Thoracic aorta endothelial cell (primary cell): ENCODE measurements at places on chromosomes 6 and 20. TPM values are rescaled to one million over a fixed set of nuclear protein-coding genes. Genes with fewer than 3 reads are reported as not detected.

The KCNB1 gene
- total RNA-seq, result under 0.01 TPM in 1 of 2 replicates, not detected in the other

The WFDC5 gene
- total RNA-seq, result not detected in 2 replicates

The EFHC1 gene
- 18.2 and 23.0 TPM in 2 replicates for total RNA-seq

The WDR27 gene
- total RNA-seq, result 49.2 and 57.0 TPM in 2 replicates

The AVP gene
- total RNA-seq, result not detected in 2 replicates

The KIF25 gene
- total RNA-seq, result not detected in 2 replicates

The ADGRB3 gene
- total RNA-seq, result under 0.01 TPM in 1 of 2 replicates, not detected in the other

The RAD21L1 gene
- total RNA-seq, result 0.07 and 0.53 TPM in 2 replicates

The SLA2 gene
- not detected in 2 replicates for total RNA-seq

The IMPG1 gene
- not detected in 2 replicates for total RNA-seq

The PRPH2 gene
- total RNA-seq, result 0.07 TPM in 1 of 2 replicates, not detected in the other

The EEF1A2 gene
- total RNA-seq, result 1.0 and 2.3 TPM in 2 replicates

The UBE2J1 gene
- total RNA-seq, result 97.1 and 114 TPM in 2 replicates

The ABT1 gene
- 16.4 and 18.2 TPM in 2 replicates for total RNA-seq

The BMP6 gene
- 203 and 233 TPM in 2 replicates for total RNA-seq

The SIRPA gene
- total RNA-seq, result 20.2 and 29.4 TPM in 2 replicates

The PPP1R3G gene
- 0.36 and 0.40 TPM in 2 replicates for total RNA-seq

The PXDC1 gene
- 50.6 and 81.1 TPM in 2 replicates for total RNA-seq

The NOX3 gene
- not detected in 2 replicates for total RNA-seq

The AGER gene
- 0.27 and 0.36 TPM in 2 replicates for total RNA-seq

The CENPW gene
- total RNA-seq, result 30.1 and 33.7 TPM in 2 replicates

The KCNK16 gene
- not detected in 2 replicates for total RNA-seq

The PGC gene
- total RNA-seq, result not detected in 2 replicates

The SIRT5 gene
- 7.3 and 7.5 TPM in 2 replicates for total RNA-seq

The NAPB gene
- total RNA-seq, result 13.1 and 15.4 TPM in 2 replicates

The GPSM3 gene
- total RNA-seq, result 7.6 and 11.6 TPM in 2 replicates

The UBD gene
- 0.14 TPM in 1 of 2 replicates, not detected in the other for total RNA-seq

The CTAGE9 gene
- not detected in 2 replicates for total RNA-seq

The RHAG gene
- total RNA-seq, result not detected in 2 replicates

The TRIM31 gene
- not detected in 2 replicates for total RNA-seq

The KIF3B gene
- 31.5 and 31.9 TPM in 2 replicates for total RNA-seq

The COL20A1 gene
- under 0.01 TPM in 2 replicates for total RNA-seq

The ARG1 gene
- not detected in 2 replicates for total RNA-seq

The DCDC2 gene
- not detected in 2 replicates for total RNA-seq

The TRIM38 gene
- 12.3 and 13.3 TPM in 2 replicates for total RNA-seq

The JAG1 gene
- total RNA-seq, result 71.8 and 85.4 TPM in 2 replicates

The FOXP4 gene
- 4.7 and 9.0 TPM in 2 replicates for total RNA-seq

The STMN3 gene
- total RNA-seq, result 3.5 and 6.1 TPM in 2 replicates

The NHLRC1 gene
- 1.2 and 2.3 TPM in 2 replicates for total RNA-seq

The COL10A1 gene
- total RNA-seq, result not detected in 2 replicates

The TMEM217 gene
- total RNA-seq, result 8.1 and 9.1 TPM in 2 replicates

The EMILIN3 gene
- not detected in 2 replicates for total RNA-seq

The TMEM151B gene
- 0.13 and 0.14 TPM in 2 replicates for total RNA-seq

The ZFP57 gene
- total RNA-seq, result 2.5 TPM in 1 of 2 replicates, not detected in the other

The SAMD5 gene
- total RNA-seq, result 2.0 and 3.6 TPM in 2 replicates

The SIM1 gene
- total RNA-seq, result under 0.01 and 0.14 TPM in 2 replicates
